Iris pigment epithelial cell (primary cell): ENCODE measurements at places on chromosomes 3 and 15.

DNA sequence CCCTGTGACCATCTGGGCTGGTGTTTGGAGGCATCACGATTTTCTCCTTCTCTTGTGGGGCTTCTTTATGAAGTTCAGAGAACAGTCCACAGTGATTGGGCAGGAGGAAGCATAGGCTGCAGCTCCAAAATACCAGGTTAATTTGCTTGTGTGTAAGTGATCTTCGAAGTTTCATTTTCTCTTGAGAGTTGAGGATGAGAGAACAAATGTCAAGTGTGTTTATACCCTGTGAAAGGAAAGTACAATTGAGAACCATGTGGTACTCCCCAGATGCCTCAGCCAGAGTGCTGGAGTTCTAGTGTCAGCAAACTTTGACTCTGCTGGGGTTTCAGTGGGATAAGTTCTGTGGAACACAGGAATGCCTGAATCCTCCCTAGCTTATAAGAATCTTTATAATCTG lies 357.1 kb upstream of the CFAP20DC start:
- no peak for DNase-seq

DNA sequence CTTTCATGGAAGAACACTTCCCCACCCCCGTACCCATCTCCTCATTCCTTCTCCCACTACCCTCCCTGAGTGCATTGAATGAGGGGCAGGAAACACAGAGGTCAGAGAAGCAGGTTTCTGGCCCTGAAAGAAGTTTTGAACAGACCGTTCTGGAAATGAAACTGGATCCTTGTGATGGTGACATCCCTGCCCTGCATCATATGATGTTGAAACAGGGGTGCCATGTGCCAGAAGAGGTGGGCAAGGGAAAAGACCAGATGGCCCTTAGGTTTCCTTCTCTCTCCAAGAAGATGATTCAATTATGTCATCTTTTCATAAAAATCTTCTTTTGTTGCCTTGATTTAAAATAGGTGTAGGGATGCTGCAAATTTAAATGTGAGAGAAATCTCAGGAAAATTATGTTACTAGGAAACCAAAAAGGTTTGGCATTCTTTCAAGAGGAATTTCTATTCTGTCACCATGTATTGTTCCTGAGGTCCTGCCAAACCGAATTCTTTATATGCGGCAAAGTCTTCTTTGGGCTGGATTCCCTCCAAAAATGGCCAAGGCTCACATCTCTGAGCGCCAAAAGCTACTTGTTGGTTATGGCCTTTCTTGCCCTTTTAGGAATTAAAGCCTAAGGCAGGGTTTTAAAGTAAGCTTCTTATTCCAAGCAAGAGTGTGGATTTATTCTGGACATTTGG lies 19.9 kb upstream of the TNFAIP8L3 start:
- peak; percentile 26 for DNase-seq

GRCh38 chr15:49709646-49710214 lies 88.9 kb downstream of the DTWD1 start:
- no peak for DNase-seq

- no peak for DNase-seq
Observed at GRCh38 chr15:23441204-23441603, 5.8 kb downstream of the GOLGA6L2 start.

- DNase-seq: peak; percentile 14
Observed at GRCh38 chr3:131324923-131325322, 56.7 kb upstream of the NUDT16 start.

DNA sequence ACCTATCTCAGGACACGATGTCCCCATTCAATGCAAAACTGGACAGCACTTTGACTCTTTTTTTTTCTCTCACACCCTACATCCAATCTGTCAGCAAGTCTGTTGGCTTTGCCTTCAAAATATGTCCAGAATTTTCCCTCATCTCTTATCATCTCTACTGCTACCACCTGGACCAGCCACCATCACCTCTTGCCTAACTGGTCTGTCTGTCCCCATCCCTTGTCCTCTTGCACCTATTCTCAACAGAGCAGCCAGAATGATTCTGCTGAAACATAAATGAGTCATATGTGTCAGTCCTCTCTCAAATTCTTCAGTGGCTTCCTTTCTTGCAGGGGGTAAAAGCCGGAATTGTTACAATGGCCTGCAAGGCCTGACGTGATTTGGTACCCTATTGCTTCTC lies 105.8 kb downstream of the CYP19A1 start:
- DNase-seq: no peak

DNA sequence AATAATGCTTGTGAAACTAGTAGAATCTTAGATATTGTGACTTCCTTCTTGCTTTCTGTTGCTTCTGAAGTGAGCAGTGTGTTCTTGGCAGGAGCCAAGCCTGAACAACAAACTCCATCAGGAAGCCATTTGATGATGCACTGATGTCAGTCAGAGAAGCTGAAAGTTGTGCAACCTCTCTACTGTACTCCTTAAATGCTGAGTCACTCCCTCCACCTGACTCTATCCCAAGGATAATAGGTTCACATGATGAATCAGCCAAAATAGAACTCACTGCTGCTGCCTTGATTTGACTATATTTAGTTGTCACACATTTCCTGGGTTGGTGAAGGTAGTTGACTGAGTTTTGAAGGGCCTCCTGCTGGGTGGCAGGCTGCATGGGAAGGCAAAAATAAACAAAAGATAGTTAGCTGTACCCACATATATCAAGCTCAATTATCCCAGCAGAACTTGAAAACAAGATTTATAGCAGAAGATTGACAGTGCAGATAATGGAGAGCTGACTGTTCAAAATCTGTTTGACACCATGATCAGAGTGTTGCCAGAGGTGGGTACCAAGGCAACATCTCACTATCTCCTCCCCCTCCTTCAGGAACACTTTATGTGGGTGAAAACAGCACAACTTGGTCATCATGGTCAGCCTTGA lies 328.4 kb upstream of the DPH6 start:
- peak; percentile 97 for DNase-seq

- DNase-seq: no peak
Observed at GRCh38 chr15:63849906-63850305, 16.2 kb upstream of the HERC1 start.

DNA sequence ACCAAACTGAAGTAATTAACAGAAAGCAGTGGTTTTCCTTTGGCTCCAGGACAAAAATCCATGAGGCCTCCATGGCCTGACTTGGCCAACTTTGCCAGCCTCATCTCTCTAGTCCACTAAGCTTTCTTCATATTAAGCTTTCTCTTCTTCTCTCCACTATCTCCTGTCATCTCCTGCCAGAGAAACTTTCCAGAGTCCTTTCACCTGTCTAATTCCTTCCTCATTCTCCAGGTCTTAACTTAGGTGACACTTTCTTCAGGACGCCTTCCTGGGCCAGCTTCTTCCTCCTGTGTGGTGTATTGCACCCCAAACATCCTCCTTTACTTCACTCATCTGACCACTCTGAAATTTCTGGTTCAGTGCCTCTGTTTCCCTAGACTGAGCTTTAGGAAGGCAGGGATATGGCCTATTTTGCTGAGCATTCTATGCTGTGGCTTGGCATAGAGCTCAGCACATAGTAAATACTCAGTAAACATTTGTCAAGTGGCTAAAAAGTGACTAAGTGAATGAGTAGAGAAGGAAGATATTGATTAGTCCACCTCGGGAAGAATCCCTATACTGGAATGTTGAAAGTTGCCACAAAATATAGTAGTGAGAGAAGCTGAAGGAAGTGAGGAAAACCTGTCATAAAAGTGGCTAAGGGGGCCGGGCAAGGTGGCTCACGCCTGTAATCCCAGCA lies 34.6 kb upstream of the IGF2BP2 start:
- DNase-seq: no peak

DNA sequence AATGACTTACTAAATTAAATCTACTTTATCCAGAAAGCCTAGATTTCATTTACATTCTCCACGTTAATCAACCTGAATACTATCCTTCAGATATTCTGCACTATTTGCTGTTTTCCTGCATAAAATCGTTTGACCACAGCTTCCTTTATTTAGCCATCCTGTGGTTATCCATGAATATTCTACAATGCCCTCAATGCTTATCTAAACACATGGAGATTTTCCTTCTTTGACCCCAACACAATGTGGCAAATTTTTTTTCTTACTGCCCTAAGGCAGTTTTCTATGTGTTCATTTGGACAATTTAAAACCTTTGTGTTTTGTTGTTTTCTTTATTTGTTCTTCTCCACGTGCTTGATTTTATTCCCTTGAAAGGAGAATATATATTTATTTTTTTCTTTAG lies 495.5 kb upstream of the ROBO1 start:
- no peak for DNase-seq

DNA sequence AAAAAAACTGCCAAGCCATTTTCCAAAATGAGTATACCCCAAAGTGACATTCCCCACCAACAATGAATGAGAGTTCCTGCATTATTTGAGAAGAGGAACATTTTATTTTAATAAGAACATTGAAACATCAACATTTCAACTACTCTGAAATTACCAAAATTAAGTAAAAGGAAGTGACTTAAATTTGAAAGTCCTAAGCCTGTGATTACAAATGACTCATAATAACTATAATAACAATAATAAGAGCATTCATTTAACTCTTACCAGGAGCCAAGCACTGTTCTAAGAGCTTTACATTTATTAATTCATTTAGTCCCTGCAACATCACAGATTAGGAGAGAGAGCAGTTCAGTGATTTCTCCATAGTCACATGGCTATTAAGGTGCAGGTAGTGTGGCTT lies 32.4 kb downstream of the LRRC28 start:
- DNase-seq: no peak

DNA sequence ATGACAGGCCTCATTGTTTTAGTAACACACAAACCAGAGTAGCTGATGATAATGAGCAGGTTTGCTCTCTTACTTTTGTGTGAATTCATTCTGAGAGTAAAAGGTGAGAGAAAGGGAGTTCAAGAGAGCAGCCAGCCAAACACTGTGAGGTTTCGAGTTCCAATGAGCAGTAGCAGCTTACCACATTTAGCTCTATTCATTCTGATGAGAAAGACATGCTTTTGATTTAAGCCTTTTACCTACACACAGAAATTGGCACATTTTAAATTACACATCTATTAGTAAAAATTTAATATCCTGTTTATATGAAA lies 28.0 kb downstream of the GLDN start:
- no peak for DNase-seq

- no peak for DNase-seq
Observed at GRCh38 chr15:93859176-93859575, 372.2 kb upstream of the MCTP2 start.

DNA sequence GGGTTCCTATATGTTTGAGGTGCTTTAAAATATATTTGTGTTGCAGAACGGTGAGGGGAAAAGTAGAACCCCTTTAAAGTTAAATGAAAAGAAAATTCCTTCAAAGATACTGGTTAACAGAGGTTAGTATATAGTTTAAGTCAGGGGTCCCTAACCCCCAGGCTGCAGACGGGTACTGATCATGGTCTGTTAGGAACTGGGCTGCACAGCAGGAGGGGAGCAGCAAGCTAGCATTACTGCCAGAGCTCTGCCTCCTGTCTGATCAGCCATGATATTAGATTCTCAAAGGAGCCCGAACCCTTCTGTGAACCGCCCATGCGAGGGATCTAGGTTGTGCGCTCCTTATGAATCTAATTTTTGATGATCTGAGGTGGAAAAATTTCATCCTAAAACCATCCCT lies 37.5 kb upstream of the RFX7 start:
- DNase-seq: no peak

DNA sequence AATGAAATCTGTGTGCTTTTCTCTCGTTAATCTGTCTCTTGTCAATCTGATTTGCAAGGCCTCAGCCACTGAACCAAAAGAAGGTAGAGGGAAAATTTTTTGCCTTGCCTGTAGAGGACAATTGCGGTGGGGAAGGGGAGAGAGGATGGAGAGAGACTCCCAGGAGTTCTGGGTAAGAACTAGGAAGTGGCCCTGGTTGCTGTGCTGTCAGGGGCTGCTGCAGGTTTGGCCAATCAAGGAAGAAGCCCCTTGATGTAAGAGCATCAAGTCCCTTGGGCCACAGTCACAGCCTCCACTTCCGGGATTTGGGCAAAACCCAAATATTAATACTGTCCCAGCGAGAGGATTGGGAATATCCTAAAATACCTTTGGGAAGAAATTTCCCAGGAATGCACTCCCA lies 43.3 kb downstream of the TRANK1 start:
- no peak for DNase-seq

DNA sequence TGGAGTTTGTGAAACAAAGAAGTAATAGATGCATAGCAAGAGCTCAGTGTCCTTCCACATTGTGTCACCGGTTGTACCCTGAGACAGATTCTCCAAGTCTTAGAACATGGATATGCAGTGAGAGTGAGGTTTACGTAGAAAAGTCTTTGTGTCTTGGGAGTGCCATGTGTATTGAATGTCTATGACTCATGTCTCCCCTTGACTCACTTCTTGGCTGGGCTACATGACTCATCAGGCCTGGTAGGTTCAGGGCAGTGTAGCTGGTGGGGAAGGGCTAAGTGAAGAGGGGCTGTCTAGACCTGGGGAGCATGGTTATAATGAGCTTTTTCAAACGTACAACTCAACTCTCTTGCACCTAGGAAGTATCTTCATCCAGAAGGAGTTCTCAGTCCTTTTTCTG lies 167.4 kb downstream of the GAP43 start:
- peak; percentile 99 for DNase-seq

DNA sequence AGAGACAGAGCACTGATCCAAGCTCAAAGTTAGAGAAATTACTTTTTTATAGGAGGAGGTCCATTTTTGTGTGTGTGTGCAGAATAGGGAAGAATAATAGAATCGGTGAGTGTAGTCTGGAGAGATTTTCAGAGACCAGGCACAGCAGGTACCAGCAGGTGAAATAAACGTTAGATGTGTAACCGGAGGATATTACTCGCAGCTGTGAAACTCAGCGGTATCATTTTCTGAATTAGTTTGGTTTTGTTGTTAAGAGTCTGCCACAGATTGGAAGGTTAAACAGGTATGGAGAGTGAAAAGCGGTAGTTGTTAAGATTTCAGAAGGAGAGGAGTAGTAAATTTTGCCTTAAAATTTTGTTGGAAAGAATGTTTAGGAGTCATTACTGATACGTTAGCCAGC lies 69.9 kb downstream of the RGMA start:
- no peak for DNase-seq

DNA sequence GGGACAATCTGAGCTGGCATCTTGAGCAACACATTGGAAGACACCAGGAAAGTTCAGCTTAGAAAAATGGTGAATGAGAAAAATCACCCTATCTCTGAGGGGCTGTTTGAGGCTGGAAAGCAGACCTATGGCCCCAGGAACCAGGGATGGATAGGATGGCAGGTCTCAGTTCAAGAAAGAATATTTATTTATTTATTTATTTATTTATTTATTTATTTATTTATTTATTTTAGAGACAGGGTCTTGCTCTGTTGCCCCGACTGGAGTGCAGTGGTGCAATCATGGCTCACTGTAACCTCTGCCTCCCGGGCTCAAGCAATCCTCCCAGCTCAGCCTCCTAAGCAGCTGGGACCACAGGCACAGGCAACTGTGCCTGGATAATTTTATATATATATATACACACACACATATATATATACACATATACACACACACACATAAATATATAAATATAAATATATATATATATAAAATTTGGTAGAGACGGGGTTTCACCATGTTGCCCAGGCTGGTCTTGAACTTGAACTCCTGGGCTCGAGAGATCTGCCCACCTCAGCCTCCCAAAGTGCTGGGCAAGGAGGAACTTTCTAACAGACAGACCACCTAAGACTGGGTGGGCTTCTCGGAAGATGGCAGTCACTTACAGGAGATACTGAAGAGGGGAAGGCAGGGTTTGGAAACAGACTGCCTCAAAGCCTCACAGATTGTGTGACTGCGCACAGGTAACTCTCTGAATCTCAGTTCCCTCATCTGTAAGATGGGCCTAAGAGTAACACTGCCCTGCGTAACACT lies 29.7 kb downstream of the CCDC13 start:
- DNase-seq: no peak
